ENCODE measurements at places on chromosomes 13 and 19.
A peak's percentile ranks its signal among the peaks of the same experiment; 100 is the strongest.

DNA sequence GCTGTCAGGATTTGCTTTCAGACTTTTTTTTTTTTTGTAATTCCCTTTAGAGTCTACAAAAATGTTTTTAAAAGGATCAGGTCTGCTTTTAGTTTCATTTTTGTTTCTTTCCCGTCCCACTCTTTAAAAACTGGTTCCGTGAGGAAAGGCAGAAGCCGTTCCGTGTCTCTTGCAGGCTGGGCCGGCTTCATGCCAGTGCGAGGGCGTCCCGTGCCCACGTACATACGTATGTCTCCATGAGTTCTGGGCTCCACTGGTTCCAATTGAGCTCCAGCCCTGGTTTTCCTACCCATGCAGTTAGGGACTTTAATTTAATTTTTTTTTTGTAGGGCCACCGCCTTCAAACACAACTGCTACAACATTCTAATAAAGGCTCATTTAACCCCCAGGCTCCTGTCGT is 8.8 kb downstream of the TSSK6 start:
- DNase-seq: no peak

DNA sequence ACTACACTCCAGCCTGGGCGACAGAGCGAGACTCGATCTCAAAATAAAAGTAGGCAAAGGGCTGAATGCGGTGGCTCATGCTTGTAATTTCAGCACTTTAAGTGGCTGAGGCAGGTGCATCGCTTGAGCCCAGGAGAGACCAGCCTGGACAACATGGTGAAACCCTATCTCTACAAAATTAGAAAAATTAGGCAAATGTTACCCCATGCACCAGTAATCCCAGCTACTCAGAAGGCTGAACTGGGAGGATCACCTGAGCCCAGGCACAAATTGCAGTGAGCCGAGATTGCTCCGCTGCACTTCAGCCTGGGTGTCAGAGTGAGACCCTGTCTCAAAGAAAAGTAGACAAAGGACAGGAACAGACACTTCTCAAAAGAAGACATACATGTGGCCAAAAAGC is 9.9 kb upstream of the LGALS13 start:
- DNase-seq: no peak

GRCh38 chr13:53848366-53848961 is 819.9 kb downstream of the OLFM4 start:
- DNase-seq: peak; percentile 25

DNA sequence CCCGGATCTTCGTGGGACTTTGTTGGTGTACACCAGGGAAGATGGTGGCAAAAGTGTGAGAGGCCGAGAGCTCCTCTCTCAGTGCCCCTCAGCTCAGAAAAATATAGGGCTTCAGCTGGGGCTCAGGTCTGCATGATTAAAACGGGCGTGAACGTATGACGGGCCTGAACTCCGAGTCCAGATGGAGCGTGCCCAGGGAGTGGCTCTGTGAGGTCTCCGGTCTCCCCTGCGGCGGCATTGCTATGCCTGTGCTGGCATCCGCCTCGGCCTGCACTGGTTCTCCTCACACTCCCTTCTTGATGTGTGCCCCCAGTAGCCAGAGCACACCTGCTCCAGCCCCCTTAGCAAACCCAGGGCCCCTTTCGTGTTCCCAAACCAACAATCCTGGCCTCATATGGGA is 82.0 kb downstream of the TEX29 start:
- DNase-seq: no peak

GRCh38 chr19:41198559-41198958 is 5.5 kb downstream of the CYP2S1 start:
- no peak for DNase-seq

DNA sequence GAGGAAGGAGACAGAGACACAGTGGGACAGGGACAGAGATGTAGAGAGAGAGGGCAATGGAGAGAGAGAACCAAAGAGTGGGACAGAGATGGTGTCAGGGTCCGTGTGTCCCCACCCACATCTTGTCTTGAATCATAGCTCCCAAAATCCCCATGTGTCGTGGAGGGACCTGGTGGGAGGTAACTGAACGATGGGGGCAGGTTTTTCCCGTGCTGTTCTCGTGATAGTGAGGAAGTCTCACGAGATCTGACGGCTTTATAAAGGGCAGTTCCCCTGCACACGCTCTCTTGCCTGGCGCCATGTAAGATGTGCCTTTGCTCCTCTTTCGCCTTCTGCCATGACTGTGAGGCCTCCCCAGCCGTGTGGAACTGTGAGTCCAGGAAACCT is 7.5 kb upstream of the PLA2G4C start:
- no peak for DNase-seq
